AML-193 (cell line): ENCODE measurements at places on chromosomes 2 and 18.

- DNase-seq: no peak
Observed at GRCh38 chr2:198697218-198697617, 760.5 kb downstream of the SATB2 start.

GRCh38 chr2:70921031-70921430, 14.7 kb upstream of the ATP6V1B1 start:
- no peak for DNase-seq

- no peak for DNase-seq
Observed at GRCh38 chr18:4102901-4103300, 352.2 kb downstream of the DLGAP1 start.

GRCh38 chr2:209388446-209389037, 35.3 kb upstream of the MAP2 start:
- no peak for DNase-seq

DNA sequence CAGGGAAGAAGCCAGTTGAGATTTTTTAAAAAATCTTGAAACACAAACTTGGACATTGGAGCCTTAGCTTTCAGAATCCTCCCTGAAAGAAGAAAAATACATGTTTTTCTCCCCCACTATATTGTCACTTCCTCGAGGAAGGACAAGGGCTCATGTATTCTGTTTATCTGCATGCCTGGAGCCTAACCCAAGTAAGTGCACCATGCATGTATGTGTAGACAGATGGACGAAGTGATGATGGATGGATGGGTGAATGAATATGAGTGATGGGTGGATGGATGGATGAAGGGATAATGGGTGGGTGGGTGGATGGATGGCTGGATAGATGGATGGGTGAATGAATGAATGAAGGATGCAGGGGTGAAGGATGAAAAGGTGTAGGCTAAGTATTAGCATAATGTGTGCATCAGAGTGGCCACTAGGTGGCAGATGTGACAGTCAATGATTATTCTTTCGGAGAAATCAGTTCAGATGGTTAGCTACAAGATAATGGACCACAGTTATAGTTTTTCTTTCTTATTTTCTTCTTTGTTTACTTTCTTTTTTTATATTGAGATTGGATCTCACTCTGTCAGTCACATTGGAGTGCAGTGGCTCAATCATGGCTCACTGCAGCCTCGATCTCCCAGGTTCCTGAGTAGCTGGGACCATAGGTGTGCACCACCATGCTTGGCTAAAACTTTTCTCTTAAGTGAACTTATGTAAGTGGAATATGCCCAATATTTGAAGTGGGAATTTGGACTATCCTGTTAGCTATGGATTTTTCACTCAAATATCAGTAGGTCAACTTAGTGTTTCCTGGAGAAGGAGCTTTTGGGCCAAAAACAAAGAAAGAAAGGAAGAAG, 18.5 kb upstream of the CCDC93 start:
- DNase-seq: peak; percentile 56

DNA sequence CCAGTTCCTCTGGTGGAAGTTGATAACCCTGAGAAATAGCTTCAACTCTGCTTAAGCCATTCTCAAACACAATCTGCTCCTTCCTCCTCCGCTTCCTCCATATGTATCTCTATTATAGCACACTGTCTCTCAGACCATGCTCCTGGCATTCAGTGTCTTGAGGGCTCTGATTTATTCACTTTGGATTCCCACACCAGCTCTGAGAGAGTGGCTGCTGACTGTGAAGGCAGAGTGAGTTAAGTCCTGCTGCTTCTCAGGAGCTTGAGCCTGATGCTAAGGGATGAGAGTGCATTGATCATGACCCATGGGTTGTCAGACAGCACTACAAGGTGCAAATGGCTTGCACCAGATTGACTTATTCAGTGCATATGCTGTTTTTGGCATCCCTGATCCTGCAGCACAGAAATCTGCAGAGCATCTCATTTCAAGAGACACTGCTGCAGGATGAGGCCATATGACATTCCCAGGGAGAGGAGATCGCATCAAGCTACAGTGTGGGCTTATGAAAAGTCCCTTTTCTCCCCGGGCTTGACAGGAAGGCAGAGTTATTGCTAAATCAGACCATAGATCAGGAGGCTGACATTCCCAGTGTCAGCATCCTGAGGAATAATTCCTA, 500.5 kb upstream of the RAB6C start:
- no peak for DNase-seq

DNA sequence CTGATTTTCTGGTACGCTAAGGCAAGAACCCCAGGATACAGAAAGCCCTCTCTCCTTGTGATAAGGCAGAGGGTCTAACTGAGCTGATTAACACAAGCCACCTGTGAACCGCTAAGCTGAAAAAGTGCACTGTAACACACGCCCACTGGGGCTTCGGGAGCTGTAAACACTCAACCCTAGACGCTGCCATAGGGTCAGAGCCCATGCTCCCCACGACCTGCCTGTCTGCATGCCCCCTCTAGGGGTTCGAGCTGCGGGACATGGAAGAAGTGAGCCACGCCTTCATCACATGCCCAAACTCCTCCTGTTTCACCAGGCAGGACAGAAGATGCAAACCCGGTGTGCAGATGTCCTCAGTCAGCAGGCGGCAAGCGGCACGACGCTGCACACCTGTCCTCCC, 173.9 kb upstream of the RAB12 start:
- no peak for DNase-seq

GRCh38 chr2:111024496-111024895, 96.2 kb upstream of the BCL2L11 start:
- no peak for DNase-seq

DNA sequence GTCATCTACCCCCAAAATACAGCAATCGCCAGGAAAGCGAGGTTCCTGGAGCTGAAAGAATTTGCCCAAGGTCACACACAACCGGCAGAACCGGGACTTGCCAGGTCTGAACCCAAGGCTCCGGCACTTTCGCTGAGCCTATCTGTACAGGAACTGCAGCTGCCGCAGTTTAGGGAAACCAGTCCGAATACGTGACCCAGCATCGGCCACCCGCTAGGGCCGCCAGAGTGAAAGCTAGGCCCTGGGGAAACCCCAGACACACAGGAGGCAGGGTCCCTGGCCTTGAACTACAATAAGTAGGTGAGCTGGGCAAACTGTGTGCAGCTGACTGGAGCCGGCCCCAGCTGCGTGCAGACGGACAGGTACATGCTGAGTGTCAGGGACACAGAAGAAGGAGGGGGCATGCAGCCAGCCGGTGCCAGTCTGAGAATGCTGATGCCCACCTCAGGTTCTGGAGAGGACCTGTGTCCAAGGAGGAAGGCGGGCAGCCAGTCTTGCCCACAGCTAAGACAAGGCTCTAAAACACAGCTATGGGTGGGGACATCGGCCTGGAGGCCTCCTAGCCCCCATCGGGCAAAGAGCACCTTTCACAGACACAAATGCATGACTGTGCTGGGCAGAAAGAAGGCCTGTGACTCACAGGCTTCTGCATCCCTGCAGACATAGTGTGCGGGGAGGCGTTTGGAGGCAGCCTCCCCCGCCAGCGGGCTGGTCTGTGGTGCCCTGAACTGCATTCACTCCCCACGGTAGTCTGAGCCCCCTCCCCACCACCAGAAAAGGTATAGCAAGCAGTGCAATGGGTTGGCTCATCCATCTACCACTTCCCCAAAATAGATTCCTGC, 107.4 kb upstream of the ID2 start:
- DNase-seq: no peak

GRCh38 chr2:131552871-131553270, 25.2 kb downstream of the CCDC74A start:
- DNase-seq: no peak

DNA sequence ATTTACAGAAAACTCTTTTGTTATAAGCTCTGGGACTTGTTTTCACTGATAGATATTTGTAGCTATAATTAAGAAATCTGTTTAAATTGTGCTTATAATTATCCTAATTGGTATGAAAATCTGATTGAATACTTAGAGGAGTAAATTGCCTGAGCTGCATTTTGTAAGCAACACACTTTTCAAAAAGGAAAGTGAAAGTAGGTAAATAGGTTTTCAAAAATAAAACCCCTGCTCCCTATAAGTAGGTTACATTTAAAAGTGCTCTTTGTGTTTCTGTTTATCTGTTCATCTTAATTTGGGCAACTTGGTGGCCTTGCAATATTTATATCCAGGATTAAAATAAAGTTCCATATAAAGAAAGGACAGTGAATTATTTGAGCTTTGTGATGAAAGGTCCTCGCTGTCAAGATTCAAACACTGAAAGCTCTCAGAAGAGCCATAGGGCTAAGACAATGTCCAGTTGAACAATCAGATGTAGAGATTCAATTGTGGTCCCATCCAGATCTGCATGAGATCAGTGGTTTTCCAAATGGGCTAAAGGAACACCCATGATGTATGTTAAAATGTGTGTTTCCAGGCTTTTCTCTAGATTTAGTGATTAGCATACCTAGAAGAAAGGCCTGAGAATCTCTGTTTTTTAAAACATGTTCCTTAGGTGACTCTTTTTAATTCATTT, 371.6 kb downstream of the RPRM start:
- DNase-seq: no peak

DNA sequence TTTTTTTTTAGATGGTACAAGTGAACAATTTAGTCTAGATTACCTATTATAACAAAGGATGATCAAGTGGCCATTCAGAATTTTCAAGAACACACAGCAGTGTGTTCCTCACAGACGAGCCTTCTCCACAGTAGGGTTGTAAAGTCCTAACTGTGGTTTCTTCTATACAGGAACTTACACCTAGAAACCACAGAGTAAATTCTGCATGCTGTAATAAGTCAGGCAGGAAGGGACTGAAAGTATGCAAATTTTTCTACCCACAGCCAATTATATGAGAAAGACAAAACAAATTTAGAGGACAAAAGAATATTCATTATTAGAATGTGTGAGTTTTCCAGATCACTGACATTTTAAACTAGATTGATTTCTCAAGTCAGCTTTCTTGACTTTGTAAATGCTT, 99.5 kb downstream of the RBMS1 start:
- DNase-seq: peak; percentile 80

DNA sequence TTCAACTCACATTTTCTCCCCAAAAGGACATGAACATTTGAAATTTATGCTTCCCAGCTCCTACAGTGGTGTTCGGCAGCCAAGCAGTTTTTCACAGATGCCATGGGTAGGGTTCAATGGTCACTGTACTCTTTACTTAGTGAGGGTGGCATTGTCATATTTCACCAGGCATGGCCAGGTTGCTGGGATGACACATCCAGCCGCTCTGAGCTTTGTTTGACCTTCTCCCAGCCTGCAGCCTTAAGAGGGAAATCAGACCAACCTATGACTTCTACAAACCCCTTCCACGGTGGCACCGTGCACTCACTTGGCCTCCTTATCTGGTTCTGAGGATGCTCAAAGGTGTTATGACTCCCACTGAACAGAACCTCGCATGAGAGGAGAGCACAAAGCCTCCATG, 108.4 kb upstream of the SH3BP4 start:
- DNase-seq: no peak

- DNase-seq: no peak
Observed at GRCh38 chr2:28263690-28264089, 129.0 kb upstream of the FOSL2 start.

DNA sequence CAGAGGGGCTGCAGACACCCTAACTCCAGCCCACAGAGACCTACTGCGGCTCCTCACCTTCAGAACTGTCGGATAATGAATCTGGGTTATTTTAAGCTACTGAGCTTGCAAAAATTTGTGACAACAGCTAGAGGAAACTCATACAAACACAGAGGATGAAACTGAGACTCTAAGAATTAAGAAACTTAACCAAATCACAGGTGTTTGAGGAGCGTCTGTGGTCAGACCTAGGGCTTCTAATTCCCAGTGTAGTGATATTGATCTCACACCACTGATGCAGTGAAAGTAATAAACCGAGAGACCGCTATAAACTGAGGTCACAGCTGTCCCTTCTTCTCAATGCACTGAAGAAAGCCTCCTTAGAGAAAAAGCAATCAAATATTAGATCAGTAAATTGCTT, 110.1 kb downstream of the RGPD3 start:
- no peak for DNase-seq

DNA sequence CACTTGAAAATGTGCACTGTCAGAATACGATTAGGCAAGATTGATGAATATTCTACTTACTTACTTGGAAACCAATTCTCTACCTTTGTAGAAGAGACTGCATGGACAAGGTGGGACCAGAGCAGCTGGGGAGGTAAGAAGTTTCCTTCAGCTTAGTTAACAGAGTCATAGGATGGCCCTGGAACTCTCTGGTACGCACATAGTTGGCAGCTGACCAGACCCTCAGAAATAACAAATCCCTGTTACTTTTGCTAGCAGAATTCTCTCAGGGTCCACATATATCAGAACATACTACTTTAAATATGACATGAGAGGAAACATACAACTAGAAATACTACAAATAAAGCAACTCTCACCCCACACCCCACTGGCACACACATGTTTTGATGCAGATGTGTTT, 24.8 kb upstream of the STAT1 start:
- no peak for DNase-seq

GRCh38 chr2:16650287-16651249, 15.1 kb downstream of the CYRIA start:
- no peak for DNase-seq
